ENCODE measurements at places on chromosomes 5 and 9. TPM values are rescaled to one million over a fixed set of nuclear protein-coding genes. Genes with fewer than 3 reads are reported as not detected.

Gene GPR150
- not detected for total RNA-seq

Gene LCN15
- total RNA-seq, result not detected

Gene CER1
- total RNA-seq, result not detected

Gene KCNV2
- total RNA-seq, result not detected

Gene OR2S2
- not detected for total RNA-seq

Gene FOXD4
- total RNA-seq, result 0.37 TPM

Gene CCDC183
- total RNA-seq, result 0.13 TPM

Gene EQTN
- total RNA-seq, result not detected

Gene FBXO10
- 4.5 TPM for total RNA-seq

Gene IFNA8
- not detected for total RNA-seq

Gene MAP1B
- 21.7 TPM for total RNA-seq

Gene WDR41
- 42.7 TPM for total RNA-seq

Gene TTC23L
- total RNA-seq, result not detected

Gene DMRT3
- not detected for total RNA-seq

Gene NR4A3
- 1.9 TPM for total RNA-seq

Gene LHX6
- 1.7 TPM for total RNA-seq

Gene CDO1
- 0.98 TPM for total RNA-seq

Gene PHF2
- total RNA-seq, result 14.9 TPM

Gene RECK
- 4.5 TPM for total RNA-seq

Gene SPATA31A5
- not detected for total RNA-seq

Gene PLPP7
- total RNA-seq, result 8.4 TPM

Gene SLC22A5
- total RNA-seq, result 6.0 TPM

Gene PLEKHG4B
- 0.83 TPM for total RNA-seq

Measured in A375 (cell line).